Umbilical cord (tissue), 2 donors: ENCODE measurements at places on chromosomes 1 and 21. TPM values are rescaled to one million over a fixed set of nuclear protein-coding genes. Genes with fewer than 3 reads are reported as not detected.
A peak's percentile ranks its signal among the peaks of the same experiment; 100 is the strongest.

DNA sequence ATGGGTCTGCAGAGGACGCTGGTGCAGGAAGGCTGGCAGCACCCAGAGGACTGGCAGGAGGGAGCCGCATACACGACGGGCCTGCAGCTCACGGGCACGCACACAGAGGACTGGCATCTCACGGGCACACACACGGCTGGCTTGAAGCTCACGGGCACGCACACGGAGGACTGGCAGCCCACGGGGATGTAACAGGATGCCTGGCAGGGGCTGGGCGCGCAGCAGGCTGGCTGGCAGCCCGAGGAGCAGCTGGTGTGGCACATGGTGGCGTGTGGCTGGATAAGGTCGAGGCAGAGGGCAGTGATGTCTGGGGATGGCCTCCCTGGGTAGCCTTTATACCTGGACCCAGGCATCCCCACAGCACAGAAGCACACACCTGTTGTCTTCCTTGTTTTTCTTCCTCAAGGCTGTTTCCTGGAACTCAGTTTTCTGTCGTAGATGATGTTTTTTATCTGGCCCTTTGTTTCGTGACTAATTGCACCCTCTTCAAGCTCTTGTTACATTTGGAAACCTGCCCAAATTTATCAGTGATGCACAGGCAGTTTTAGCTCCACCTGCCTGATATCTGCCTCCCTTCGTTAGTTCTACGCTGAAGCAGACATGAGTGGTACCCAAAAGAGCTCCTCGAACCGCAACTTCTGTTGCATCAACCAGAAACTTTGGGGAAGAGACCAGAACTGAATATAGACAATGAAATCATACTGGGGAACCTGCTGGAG lies at the start of gene KRTAP12-1:
Gene KRTAP12-1, minus strand, starts transcription at position 303 of the 719 bp plus-strand sequence. Its CDS starts 40 bp downstream, at position 263.
- DNase-seq, result no peak

DNA sequence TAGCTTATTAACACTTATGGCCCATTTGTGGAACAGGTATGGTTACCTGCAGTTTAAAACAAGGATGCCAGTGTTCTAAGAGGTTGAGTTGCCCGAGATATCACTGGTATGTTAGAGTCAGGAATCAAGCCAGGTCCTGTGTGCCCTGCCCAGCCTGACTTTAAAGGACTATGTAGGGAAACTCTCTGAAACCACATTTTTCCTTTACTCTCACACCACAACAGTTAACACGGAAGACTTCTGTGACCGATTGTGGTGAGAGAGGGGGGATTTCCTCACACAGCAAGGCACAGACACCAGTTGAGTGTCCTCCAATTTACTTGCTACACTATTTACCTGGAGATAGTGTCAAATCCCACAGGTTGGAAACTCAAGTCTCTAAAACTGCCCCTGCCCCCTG lies 47.8 kb downstream of the UCK2 start:
- no peak for DNase-seq

DNA sequence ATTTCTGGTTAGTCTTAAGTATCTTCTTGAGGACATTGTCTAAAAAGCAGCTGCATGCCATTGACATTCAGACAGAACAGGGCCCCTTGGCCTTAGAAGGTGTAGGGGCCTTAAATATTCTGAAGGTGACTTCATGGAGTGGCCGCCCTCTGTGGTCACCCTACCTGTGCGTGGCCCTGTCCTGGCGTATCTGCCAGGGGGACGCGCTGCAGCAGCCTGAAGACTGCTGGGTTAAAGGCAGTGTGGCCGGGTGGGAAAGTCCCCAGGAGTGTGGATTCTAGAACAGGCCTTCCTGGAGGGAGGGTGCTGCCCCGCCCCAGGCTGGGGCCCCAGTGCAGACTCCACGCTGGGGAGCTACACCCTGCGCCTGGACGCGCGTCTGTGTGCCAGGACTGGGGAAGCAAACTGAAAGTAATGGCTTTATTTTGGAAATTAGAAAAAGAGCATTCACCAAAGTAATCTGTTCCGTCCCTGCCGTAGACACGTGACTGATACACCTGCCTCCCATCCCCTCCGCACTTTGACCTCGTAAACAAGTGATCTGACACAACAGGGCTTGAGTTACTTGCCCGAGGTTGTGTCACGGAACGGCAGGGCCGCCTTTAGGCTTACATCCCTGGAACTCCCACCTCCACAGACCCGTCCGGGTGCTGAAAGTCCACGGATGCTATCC lies 1.8 kb downstream of the AGPAT3 start:
- DNase-seq, result no peak

DNA sequence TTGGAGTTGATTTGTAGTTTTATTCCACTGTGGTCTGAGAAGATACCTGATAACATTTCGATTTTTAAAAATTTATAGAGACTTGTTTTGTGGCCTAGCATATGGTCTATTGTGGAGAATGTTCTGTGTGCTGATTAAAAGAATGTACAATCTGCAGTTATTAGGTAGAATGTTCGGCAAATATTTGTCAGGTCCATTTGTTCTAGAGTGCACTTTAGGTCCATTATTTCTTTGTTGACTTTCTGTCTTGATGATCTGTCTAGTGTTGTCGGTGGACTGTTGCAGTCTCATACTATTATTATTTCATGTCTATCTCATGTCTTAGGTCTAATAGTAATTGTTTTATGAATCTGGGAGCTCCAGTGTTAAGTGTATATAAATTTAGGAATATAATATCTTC lies 116.8 kb downstream of the NME7 start:
- no peak for DNase-seq

- no peak for DNase-seq
These were observed 110.1 kb downstream of the OLFML2B start for GRCh38 chr1:161913482-161914140.

DNA sequence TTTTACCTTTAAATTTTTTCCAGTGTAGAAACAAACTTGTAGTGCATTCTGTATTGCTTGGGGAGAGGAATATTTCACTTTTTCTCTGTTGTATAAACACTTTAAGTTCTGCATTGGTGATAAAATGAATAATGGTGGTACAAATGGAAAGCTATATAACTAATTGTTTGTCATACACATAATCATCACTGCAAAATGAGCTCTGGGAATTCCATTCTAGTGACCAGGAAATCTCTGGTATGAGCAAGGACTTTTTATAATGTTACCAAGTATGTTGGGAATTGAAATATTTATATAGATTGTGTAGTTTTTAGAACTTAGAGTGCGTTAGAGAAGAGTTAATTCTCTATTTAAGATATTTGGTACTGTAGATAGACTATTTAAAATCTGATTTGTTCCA lies 5.0 kb upstream of the FMN2 start:
- no peak for DNase-seq

DNA sequence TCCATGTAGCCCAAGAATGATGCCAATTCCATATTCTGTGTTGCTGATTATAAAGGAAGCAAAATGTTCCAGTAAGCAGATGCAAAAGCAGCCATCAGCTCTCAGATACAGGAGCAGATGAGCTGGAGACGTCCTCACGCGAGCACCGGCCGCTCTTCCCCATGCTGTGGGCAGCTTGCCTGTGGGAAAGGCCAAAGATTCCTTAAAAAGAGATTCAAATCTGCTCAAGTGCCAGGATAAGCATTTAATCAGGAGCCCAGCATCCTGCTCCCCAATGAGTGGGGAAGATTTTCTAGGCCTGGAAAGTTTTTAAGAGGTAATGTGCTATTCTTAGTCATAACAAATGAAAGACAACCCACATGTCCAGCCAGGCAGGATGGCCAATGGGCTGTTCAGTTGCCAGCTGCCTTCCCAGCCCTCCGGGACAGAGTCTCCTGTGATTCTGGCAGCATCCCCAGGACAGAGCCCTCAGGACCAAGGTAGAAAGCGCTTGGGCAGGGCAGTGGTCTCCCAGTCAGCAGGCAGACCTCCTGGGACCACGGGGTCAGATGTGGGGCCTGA lies 108.2 kb upstream of the TMPRSS2 start:
- DNase-seq, result peak; percentile 80

GRCh38 chr1:118124064-118124463 lies 61.0 kb downstream of the SPAG17 start:
- DNase-seq, result no peak

DNA sequence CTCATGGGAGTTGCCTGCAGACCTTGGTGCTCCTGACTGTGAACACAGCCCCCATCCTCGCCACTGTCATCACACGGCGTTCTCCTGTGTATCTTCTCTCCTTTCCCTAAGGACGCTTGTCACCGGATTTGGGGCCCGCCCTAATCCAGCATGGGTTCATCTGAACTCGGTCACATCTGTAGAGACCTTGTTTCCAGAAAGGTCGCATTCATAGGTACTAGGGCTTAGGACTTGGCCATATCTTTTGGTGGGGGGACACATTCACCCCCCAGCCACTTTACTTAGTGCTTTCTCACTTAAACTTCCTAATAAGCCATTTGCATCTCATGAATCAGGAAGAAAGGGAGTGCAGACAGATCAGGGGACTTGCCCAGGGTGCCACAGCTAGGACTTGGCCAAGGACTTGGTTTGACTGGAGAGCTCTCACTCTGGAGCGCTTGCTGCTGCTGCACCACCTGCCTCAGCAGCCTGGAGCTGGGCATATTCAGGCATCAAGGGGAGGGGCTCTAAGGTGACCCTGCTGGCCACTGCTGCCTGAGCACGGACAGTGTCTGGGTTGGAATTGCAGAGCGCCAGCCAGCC lies 9.7 kb downstream of the NPPA start:
- DNase-seq, result no peak

GRCh38 chr1:44267438-44267837 lies 54.2 kb downstream of the DMAP1 start:
- no peak for DNase-seq

DNA sequence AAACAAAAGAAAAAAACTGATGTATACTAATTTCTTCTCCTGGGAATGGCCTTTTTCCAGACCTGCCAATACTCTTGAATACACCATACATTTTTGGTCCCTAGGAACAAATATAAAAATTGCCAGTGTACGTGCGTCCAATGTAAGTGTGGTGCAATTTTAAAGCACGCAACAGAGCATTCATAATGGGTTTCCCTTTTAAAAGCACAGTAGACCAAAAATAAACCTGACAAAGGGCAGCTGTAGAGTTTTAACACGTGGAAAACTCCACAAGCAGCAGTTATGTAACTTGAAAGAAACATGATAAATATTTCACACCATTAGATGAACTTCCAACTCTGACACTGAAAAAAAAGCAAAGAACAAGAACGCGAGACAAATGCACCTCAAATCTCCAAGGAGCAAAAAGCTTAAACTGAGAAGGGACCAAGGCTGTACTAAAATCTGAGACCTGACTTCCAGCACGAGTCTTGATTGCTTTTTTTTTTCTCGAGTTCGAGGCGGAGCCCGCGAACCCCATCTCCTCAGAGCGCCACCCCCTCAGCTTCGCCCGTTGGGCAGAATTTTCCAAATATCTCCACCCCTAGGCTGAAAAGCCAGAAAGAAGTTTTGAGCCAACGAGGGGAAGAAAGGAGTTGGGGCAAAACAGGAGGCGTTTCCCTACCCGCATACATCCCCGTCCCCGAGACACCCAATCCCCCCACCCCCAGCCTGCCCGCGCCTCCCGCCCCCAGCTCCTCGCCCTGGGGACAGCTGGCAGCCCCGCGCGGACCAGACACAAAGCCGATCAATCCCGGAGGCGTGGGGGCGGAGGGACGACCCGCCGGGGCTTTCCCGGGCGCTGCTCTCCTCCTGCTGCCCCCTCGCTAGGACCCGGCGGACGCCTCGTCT lies at the start of gene JAM2:
Gene JAM2, plus strand, starts transcription at position 599 of the 891 bp plus-strand sequence. CDS start 564 bp downstream, outside the sequence.
- DNase-seq, result peak; percentile 76

GRCh38 chr21:36141513-36141925 lies 6.6 kb downstream of the CBR3 start:
- DNase-seq, result peak; percentile 85

DNA sequence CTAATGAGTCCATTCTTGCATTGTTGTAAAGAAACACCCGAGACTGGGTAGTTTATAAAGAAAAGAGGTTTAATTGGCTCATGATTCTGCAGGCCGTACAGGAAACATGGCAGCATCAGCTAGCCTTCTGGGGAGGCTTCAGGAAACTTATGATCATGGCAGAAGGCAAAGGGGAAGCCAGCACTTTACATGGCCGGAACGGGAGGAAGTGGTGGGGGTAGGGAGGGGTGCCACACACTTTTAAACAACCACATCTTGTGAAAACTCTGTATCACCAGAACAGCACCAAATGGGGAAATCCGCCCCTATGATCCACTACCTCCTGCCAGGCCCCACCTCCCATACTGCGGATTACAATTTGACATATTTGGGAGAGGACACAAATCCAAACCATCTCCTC lies 43.9 kb downstream of the NOS1AP start:
- no peak for DNase-seq

- DNase-seq, result no peak
These were observed 204.9 kb downstream of the KCNJ6 start for GRCh38 chr21:37711286-37711829.

- no peak for DNase-seq
These were observed 98.6 kb downstream of the ENAH start for GRCh38 chr1:225554216-225554812.

GRCh38 chr1:62232871-62233278 lies 38.2 kb downstream of the L1TD1 start:
- no peak for DNase-seq

DNA sequence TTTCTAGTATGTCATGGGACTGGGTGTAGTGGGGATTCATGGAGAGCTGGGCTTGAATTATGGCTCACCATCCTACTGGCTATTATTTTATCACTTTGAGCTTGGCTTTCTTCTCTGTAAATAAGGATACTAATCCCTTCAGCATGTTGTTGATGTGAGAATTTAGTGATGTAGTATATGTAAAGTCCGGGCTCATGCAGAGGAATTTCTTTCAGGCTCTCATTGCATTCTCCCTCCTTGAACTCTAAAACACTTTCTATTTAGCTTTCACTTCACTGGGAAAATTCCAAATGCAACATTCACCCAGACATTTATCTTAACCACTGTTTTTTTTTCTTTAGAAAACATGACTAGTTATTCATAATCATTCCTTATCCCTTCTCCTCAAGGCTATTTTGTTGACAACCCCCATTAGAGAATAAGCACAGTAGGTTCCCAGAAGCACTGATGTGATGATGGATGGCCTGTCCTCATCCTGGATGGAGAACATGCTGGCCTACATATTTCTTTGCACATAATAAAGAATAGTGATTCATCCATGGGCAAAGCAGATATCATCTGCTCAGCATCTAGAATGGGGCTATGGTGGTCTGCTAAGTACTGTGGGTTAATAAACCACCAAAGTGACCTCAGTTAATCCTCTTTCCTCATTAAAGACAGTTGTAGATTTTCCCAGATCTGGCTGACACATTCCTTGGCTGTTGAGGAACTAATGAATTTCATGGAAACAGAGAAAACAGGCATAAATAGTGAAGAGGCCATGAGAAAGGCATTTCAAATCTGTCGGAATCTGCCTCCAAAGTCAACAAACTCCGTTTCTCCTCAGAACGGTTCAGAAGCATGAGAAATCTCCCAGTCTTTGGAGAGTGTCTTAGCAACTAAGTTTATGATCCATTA lies 68.0 kb upstream of the CYP2J2 start:
- peak; percentile 79 for DNase-seq

The MAEL gene
- 7.9 TPM for total RNA-seq

The NMNAT2 gene
- total RNA-seq, result 2.9 TPM

The KLHL17 gene
- 3.4 TPM for total RNA-seq

The NEK2 gene
- 3.1 TPM for total RNA-seq

The NUDT17 gene
- 4.3 TPM for total RNA-seq

The ANGPTL7 gene
- total RNA-seq, result 0.24 TPM

The CHIA gene
- 5.3 TPM for total RNA-seq

The EEIG2 gene
- 29.9 TPM for total RNA-seq
